Inflammatory macrophage treated with lipopolysaccharide for 1 hour (primary cell): ENCODE measurements at places on chromosomes 1 and 21.

DNA sequence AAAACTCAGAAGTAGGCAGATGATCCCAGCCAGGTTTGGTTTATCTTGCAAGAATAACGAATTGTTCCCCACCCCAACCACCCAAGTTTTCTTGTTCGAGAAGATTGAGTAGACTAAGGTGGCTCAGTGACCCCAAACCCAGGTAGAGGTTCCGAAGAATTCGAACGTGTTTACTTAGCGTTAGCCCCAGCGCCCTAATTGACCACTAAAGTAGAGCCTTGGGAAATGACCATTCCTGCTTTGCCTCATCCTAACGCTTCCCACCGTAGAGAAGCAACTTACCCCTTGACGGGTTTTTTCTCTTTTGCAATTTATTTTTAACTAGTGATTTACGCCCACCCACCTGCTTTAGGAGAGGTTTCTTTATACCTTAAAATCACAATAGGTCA is 870 bp downstream of the FBXO28 start:
- peak; percentile 10 for DNase-seq

DNA sequence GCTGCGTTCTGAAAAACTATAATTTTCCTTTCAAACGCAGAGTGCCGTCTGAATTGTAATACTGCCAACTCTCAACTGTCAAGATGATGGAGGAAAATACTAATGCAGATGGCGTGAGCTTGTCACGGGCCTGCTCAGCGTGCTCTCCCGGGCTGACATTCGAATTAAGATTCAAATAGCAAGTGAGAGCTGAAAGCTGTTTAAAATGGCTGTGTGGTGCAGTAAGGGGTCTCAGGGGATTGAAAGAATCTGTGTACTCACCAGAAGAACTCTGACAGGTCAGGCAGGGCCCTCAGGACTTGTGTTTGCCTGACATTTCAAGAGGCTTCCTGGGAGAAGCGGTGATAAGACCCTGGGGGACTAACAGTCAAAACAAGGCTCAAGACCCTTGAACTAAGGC is 33.1 kb downstream of the ZMYND12 start:
- no peak for DNase-seq

- DNase-seq: no peak
These were observed 1371.8 kb upstream of the PRMT6 start for GRCh38 chr1:105684714-105685113.

GRCh38 chr21:42937960-42938605 is 12.7 kb upstream of the ERVH48-1 start:
- DNase-seq: no peak

- DNase-seq: no peak
These were observed 81.4 kb upstream of the ZNF678 start for GRCh38 chr1:227482023-227482299.

DNA sequence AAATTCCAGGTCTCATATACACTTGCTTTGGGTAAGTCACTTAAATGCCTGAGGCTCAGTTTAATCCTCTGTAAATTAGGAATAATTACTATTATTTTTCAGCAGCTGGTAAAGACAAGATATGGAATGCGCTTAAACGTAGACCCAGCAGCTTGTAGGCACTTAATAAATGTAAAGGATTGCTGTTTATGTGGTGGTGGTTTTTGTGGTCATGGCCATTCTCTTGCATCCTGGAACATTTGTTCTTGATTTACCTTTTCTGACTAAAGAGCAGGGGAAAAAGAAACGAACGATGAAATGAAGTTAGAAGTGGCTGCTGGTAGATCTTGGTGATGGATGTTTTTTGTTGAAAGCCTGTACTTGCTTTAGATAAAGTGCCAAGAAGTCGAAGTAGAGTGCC is 195.0 kb upstream of the FOXD3 start:
- no peak for DNase-seq

DNA sequence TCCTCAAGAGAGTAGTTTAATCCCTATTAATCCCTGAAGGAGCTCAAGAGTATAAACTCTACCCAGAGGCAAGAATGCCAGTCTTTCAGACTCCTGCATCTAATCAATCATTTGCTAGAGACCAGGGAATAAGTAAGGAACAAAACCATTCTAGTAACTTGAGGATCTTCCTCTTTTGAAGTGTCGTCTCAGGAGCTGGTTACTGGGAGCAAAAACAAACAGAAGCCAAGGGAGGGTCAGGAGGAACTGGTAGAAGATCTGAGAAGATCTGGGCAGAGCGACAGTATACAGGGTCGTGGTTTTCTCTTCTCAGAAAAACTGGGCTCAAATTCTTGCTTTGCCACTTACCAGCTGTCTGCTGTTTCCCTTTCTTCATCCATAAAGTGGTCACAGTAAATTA is 69.3 kb downstream of the RPS6KA1 start:
- DNase-seq: peak; percentile 54

GRCh38 chr1:22197644-22198043 is 54.7 kb upstream of the WNT4 start:
- no peak for DNase-seq

GRCh38 chr1:38872401-38873026 is 634 bp downstream of the MYCBP start:
- DNase-seq: no peak

DNA sequence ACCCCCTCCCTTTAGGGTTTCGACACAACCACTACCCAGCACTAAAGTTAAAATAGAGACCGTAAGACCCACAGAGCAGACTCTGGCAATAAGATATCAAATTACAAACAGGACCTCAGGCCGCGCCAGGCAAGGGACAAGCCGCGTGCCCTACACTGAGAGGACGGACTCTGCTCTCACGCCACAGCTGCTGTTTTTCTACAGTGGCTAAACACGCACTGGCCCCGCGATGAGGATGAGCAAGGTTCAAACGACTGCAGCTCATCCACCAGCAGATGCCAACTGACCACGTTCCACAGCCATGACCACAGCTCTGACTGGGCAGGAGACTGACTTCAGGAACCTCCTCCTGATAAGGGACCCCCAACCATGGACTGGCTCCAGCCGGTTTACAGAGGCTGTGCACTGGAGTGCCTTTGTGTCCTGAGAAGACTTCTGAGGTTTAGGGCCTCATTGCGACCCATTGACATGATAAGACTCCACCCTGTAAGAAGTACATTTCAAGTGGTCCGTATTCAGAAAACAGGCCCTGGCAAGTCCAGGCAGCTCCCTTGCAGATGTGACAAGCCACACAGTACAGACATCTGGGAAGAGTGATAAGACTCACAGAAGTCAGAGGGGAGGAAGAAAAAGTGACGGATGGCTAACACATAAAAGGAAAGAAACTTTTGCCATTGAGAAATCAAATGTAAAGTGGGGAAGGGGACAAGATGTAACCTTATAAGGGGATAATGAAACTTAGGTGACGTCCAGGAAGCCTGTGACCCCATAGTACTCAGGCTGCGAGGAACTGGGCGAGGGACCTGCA is 1.5 kb upstream of the KRTAP10-6 start:
- no peak for DNase-seq

DNA sequence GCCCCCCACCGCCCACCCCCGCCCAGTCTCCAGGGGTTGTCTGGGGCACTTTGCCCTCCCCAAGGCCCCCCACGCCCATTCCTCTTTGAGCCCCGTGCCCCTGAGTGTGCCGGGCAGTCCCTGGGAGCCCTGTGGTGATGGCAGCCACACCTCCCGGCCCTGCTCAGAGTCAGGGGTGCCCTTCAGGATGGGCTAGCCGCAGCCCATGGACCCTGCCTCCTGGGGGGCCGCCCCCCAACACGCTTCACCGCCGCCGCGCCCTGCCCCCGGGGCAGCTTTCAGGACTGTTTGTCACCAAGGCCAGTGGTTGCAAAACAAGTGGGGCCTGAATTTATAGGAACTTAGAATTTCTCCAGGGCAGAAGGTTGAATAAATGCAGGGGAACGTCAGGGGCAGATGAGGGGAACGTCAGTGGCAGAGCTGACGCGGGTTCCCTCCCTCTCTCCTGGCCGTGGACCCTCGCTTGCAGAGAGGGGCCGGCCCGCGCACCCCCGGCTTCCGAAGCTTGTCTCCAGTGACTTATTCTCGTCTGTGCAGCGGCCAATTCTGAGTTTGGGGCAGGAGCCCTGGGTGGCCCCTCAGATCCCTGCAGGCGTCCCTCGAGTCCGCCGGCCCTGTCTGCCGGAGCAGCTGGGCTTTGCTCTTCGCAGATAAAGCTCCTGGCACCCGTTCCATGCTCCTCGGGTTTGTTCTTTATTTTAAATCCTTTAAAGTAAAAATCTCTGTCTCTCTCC is 41.2 kb upstream of the ADARB1 start:
- DNase-seq: no peak

- DNase-seq: no peak
These were observed 20.5 kb downstream of the KIAA0319L start for GRCh38 chr1:35536556-35537162.

DNA sequence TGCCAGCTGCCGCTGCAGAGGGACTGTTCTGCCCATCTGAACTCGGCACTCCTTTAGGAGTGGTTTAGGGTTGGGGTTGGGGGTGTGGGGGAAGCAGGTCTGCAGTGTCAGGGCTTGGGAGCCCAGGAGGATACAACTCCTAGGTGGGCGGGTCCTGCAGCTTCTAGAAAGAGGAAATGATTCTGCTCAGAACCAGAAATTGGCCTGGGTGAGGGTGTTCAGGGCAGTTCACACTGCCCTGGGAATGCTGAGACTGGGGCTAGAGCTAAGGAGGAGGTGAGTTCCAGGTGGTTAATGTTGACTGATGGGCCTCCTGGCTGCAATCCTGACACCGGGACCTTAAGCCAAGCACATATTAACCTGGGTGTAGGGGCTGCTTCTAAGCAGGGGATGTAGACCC is 4.8 kb upstream of the SLC26A9 start:
- DNase-seq: peak; percentile 57

DNA sequence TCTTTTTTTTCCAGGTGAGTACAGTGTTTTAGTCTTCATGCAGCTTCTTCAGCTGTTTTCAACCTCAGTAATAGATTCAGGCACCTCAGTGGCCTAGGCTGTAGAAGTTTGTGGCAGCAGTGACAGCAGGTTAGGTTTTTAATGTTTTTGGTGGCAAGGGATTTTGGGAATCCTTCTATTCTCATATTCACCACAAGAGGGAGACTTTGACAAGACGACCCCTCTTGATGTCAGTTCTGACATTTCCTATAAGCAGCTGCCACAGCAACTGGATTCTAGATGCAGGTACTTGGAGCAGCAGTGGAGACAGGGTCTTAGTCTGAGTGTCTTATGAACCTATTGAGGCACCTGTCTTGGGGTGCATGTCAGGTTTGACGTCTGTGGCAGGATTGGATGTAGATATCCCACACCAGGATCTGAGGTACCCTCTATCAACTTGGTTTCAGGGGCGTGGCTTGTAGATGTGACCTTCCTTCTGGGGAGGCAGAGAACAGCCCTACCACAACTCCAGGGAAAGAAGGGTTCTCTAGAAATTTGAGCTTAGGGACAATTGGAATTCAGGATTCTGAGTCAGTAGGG is 1104.2 kb upstream of the TMPRSS15 start:
- no peak for DNase-seq

- no peak for DNase-seq
These were observed 81.0 kb upstream of the LHX8 start for GRCh38 chr1:75053207-75053606.

DNA sequence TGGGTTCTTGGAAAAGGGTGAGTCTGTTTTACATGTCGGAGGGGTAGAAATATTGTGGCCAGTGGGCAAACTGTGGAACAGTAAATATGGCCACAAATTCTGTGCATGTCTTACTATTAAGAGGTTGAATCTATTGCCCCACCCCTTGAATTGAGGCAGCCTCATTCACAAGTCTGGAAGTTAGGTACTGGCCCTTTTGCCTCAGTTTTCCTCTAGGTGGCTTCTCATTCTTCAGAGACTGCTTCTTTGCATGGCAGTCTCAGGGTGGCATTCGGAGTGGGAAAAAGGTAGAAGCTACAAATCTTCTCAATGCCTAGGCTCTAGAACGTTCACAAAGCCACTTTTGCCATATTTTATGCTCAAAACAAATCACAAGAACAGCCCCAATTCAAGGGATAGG is 57.2 kb downstream of the SLC9C2 start:
- no peak for DNase-seq

DNA sequence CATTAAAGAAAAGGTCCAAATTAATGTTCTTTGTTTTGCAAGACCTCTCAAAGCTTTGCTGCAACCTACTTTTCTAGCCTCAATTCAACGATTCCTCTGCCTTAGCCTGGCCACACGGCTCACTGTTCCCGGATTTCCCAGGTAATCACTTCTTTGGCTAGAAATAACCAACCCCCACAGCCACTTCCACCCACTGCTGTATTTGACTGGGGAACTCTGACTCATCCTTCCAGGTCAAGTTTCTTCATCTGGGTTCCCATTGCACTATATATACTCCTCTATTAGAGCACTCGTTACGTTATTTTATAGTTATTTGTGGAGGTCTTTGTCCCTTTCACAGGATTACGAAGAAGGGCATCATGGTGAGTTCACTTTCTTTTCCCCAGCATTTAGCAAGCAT is 185.9 kb downstream of the CACNA1E start:
- no peak for DNase-seq

GRCh38 chr1:90580176-90580575 is 136.9 kb downstream of the BARHL2 start:
- DNase-seq: no peak

GRCh38 chr1:151287767-151288500 is 5.8 kb downstream of the ZNF687 start:
- DNase-seq: no peak
